IPS-NIHi11 (cell line): ENCODE measurements at places on chromosomes 12 and 14.

- peak; percentile 87 for DNase-seq
Measured at GRCh38 chr14:23056956-23057756, at the start of gene CDH24. Gene CDH24, minus strand, starts transcription at chr14:23057520. Its CDS starts 1,787 bp downstream, at chr14:23055733.

- no peak for DNase-seq
Measured at GRCh38 chr12:129605666-129606065, 298.2 kb downstream of the TMEM132D start.

DNA sequence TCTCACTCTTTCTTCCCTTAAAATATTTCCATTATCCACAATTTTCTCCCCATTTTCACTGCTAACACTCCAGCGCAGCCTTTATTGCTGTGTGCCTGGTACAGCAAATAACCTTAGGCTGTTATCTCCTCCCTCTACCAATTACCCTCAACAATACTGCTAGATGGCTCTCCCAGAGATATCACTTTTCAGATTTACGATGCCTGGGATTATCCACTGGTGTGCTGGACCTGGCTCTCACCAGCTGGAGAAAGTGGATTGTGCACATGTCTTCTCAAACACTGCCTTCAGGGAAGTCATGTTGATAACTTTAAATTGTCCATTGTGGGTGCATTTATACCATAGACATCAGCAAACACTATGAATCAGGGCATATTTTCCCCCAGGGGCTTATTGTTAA is 101.9 kb upstream of the ADAMTS20 start:
- DNase-seq: no peak

GRCh38 chr12:96502949-96503532 is 13.7 kb downstream of the CFAP54 start:
- no peak for DNase-seq

DNA sequence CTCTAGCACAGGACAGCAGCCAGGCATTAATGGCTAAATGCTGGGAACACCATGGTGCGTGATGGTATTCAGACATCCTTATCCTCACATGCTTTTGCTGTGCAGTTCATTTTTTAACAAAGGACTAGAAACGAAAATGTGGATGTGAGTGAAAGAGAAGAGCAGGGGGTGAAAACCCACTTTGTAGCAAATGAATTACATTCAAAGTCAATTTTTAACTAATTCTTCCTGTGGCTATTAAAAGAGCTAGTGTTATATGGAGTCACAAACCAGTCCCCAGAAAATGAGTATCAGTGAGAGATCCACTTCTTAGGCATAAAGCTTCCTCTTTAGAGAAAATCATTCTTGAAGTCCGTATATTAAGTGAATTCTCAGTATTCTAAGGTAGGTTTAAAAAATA is 592.0 kb upstream of the LMO3 start:
- DNase-seq: no peak

DNA sequence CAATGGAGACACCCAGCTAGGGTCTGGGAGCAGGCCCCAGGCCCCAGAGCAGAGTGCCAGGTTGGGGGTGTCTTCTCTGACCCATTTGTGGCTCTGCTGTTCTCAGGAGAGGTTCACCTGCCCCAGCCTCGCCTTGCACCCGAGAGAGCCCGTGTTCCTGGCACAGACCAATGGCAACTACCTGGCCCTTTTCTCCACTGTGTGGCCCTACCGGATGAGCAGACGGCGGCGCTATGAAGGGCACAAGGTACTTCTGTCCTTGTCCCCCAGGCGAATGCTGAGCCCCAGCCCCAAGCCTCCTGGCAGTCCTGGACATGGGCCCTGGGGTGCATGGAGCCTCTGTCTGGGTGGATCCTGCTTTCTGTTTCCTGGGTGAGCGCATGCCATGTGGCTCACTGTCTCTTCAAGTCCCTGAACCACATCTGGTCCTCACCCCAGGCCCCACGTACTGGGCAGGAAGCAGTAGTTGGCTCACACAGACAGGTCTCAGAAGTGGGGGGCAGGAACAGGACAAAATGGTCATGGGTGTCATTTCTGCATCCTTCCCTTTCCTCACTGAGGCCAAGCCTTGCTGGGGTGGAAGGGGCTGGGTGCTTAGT is 58.2 kb downstream of the BEGAIN start:
- peak; percentile 3 for DNase-seq

DNA sequence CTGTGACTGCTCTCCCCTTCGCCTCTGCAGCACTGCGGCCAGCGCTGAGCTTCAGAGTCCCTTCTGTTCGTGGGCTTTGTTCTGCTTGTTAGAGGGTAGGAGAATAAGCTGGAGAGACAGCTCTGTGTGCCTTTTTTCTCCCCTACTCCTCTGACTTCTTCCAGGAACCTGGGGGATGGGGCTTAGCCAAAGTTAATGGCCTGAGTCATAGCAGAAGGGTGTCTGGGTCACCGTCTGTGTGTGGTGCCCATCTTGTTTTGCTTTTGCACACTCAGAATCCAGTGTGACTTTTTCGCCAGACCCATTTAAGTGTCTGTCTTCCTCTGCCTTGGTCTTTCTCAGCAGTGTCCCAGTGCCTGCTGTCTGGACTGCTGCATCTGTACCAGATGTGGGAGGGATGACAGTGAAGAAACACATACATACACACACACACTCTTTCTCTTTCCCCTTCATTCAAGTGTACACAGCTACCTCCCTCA is 3.0 kb downstream of the KIF5A start:
- DNase-seq: no peak

GRCh38 chr12:20475542-20475941 is 107.2 kb downstream of the PDE3A start:
- DNase-seq: no peak

GRCh38 chr12:89153341-89153740 is 199.0 kb downstream of the DUSP6 start:
- DNase-seq: no peak

- no peak for DNase-seq
Measured at GRCh38 chr12:131024026-131024425, 70.3 kb downstream of the ADGRD1 start.

- DNase-seq: no peak
Measured at GRCh38 chr12:121444842-121445202, 44.9 kb downstream of the RNF34 start.

- no peak for DNase-seq
Measured at GRCh38 chr12:25352083-25352918, 101.6 kb upstream of the KRAS start.

GRCh38 chr14:41749429-41749828 is 142.8 kb downstream of the LRFN5 start:
- DNase-seq: no peak

DNA sequence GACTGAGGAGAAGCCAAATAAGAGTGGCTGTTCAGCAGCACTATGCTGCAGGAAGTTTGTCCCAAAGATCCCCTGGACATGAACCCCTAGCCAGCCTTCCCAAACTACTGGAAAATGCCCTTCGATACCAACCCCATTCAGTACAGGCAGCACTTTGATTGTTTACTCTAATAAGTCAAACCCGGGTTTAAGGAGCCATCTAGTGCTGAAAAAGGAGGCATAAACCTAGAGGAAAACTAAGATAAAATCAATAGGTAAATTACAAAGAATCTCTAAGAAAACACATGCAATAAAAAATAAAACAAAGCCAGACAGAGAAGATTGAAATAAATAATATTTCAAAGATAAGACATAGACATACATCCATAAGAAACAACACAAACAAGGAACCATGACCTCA is 771.6 kb downstream of the RPS29 start:
- no peak for DNase-seq

DNA sequence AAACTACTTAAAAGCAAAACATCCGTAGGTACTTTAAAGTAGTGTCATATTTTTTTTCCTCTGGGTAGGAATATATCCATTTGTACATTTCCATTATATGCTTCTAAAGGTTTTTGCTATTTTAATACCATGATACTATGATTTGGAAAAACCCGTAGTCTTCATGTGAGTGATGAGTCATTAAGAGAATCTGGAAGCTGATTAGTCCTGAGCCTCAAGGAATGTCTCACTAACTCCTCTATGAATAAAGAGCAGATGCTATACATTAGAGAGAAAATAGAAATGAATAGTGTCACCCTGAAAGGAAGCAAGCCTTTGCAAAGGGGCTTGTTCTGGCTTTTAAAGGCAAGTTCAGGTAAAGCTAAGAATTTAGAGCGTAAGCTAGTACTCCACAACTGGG is 432.1 kb downstream of the CCDC91 start:
- no peak for DNase-seq

- no peak for DNase-seq
Measured at GRCh38 chr14:64298773-64299172, 4.6 kb upstream of the ESR2 start.

- no peak for DNase-seq
Measured at GRCh38 chr14:37027188-37027824, 145.1 kb downstream of the SLC25A21 start.

GRCh38 chr12:52333321-52333720 is 12.1 kb upstream of the KRT83 start:
- no peak for DNase-seq

DNA sequence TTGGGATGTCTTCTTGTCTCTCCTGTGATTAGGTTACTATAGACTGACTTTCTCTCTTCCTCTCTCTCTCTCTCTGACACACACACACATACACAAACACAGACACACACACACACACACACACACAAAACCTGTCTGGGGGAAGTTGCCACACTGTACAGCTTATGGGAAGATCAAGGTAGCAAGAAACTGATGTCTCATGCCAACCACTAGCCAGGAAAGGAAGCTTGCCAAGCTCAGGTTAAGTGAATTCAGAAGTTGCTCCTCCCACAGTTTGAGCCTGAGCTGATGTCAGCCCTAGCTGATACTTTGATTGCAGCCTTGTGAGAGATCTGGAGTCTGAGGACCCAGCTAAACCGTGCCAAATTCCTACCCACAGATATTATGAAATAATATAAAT is 67.1 kb downstream of the PPFIA2 start:
- peak; percentile 21 for DNase-seq

GRCh38 chr14:65168840-65169239 is 66.5 kb upstream of the MAX start:
- no peak for DNase-seq

DNA sequence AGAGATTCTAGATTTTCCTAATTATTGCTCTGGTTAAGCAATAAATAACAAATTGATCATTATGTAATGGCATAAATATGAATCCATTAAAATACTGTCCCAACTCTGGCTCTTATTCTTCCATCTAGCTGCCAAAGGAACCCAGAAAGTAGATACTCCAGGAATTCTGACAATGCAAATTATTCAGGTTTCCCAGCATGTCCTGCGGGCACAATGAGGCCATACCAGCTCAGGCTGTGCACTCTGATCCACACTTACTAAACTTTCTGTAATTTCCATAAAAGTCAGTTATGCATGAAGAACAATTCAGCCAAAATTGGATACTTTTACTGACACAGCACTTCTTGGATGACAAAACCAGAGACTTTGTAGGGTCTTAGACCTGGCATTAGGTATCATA is 576.3 kb downstream of the KCNH5 start:
- no peak for DNase-seq

GRCh38 chr12:108633534-108634248 is at the start of gene SELPLG:
Gene SELPLG, minus strand, starts transcription at chr12:108633894. Its CDS starts 9,587 bp downstream, at chr12:108624307.
- no peak for DNase-seq

DNA sequence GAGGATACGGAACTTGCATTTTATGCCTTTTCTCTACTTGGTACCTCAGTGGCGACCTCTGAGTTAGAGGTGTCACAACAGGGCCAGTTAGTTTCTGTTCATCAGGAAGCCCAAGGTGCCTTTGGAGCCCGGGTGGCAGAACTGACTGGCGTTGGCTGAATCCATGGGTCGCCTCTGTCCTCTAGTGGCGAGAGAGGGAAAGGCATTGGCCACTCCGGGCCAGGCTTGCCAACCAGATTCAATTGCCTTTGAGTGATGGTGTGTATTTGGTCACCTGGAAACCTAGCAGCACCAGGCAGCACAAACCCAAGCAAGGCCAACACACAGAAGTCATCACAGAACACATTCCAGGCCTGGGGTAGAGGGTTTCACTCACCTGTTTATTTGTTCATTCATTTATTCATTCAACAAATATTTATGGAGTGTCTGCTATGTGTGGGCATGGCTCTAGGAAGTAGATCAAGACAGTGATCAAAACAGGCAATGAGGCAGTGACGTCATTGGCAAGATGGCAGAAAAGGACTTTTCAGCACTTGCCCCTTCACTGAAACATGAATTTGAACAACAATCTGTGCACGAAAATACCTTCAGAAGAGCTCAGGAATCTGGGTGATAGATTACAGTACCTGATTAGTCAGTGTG is 40.5 kb upstream of the KCNA5 start:
- peak; percentile 85 for DNase-seq

- DNase-seq: no peak
Measured at GRCh38 chr12:52740584-52740983, 36.6 kb downstream of the KRT76 start.

DNA sequence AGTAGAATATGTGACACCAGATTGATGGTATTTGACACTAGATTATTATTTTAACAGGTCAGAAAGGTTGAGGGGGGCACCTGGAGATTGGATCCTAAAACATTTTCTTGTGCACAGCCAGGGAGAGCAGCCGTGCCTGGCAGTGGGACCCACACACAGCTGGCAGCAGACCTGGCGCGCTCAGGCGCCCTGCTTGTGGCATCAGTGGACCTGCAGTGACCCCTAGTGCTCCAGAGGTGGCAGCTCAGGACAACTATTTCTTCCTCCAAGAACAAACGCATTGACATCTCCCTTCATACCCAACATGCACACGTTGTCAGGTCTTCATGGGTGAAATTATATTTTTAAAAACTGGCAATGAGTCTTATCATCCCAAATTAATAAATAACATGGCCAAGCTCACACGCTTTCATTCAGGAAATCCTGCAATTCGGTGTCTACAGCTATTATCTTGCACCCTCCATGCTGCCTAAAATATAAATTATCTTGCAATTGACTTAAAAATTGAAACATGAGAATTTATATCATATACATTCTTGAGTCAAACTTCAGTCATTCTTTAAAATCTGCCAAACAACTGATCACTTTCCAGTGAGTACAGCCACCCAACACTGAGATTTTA is 7.7 kb upstream of the TMEM132D start:
- DNase-seq: peak; percentile 74

DNA sequence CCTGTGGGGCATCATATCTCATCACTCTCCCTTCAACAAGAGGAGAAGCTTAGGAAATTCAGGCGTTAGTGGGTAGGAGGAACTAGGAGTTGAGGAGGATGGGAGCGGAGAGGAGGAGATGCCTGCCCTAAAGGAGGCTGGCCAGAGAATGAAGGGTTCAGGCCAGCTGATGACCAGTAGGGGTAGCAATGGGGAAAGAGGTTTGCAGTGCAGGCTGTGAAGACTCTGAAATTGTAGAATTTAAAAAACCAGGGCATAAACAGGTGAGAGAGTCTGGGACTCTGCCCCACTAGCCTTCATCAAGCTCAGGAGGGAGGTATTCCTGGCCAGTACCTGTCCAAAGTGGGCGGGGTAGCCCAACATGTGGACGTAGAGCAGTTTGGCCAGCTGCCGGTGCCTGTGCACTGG is 809 bp downstream of the AP1G2 start:
- no peak for DNase-seq

GRCh38 chr12:6987956-6988553 is 17.3 kb downstream of the EMG1 start:
- no peak for DNase-seq

DNA sequence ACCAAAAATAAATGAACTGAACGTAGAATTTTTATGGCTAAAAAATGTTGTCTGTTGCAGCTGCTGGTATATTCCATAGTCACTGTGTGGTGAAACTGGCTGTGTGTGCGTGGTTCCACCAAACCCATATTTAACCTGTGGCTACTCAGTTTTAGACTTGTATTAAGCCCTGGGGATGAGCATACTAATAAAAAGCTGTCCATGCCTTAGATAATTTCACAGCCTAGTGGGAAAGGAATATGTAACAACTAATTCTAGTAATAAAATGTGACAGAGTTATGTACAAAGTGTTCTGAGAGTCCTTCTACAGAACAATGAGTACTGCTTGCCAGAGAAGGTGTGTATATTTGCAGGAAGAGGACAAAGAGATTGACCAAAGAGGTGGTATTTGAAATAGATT is 125.5 kb downstream of the TMTC3 start:
- no peak for DNase-seq
